ENCODE measurements at places on chromosomes 2 and 18. TPM values are rescaled to one million over a fixed set of nuclear protein-coding genes. Genes with fewer than 3 reads are reported as not detected.

GRCh38 chr18:76479351-76480238, 15.4 kb downstream of the ZNF516 start:
- H3K27me3 ChIP-seq = no peaks in the 10 kb centered on the region
- peak overlapping the region; percentile 25 for H3K27ac ChIP-seq
- no peak overlapping the region for H3K4me3 ChIP-seq
- no peak for DNase-seq
- peaks cover 50% of the 10 kb centered on the region for H3K4me1 ChIP-seq

DNA sequence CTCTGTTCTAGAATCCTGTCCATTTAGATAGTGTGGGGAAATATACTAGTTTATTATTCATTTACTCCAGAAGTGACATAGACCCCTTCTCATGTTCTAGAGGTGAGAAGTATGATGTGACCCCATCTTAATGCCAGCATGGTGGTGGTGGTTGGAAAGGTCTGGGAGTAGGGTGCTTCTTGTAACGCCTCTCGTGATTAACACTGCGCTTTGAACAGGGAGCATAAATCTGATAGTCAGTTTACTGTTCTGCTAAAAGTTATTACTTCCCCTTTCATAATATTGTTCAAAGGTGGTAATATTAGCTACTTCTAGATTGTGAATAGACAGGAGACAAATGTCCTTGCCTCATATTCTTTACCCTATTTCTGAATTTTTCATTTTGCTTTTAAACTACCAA, 35.6 kb downstream of the EHBP1 start:
- H3K27ac ChIP-seq = no peak overlapping the region
- DNase-seq = no peak

- H3K27ac ChIP-seq = no peak overlapping the region
- no peaks in the 10 kb centered on the region for H3K36me3 ChIP-seq
- no peaks in the 10 kb centered on the region for H3K27me3 ChIP-seq
- H3K4me1 ChIP-seq = no peaks in the 10 kb centered on the region
Measured at GRCh38 chr2:3634596-3635121, 23.3 kb upstream of the ALLC start.

Gene DIPK1C
- total RNA-seq = 12.9 TPM

- H3K4me1 ChIP-seq = peaks cover 7% of the 10 kb centered on the region
- H3K27ac ChIP-seq = no peak overlapping the region
- H3K27me3 ChIP-seq = peaks cover 57% of the 10 kb centered on the region
- DNase-seq = no peak
- H3K36me3 ChIP-seq = no peaks in the 10 kb centered on the region
Measured at GRCh38 chr2:152093464-152093863, 5.4 kb downstream of the CACNB4 start.

GRCh38 chr2:228725031-228725430, 543.5 kb upstream of the SPHKAP start:
- DNase-seq = no peak
- H3K27me3 ChIP-seq = no peaks in the 10 kb centered on the region
- H3K36me3 ChIP-seq = no peaks in the 10 kb centered on the region
- H3K27ac ChIP-seq = no peak overlapping the region
- H3K4me1 ChIP-seq = no peaks in the 10 kb centered on the region

GRCh38 chr2:195721042-195721441, 64.0 kb downstream of the SLC39A10 start:
- H3K4me1 ChIP-seq = peaks cover 18% of the 10 kb centered on the region
- DNase-seq = no peak
- no peak overlapping the region for H3K27ac ChIP-seq
- no peak overlapping the region for H3K4me3 ChIP-seq

DNA sequence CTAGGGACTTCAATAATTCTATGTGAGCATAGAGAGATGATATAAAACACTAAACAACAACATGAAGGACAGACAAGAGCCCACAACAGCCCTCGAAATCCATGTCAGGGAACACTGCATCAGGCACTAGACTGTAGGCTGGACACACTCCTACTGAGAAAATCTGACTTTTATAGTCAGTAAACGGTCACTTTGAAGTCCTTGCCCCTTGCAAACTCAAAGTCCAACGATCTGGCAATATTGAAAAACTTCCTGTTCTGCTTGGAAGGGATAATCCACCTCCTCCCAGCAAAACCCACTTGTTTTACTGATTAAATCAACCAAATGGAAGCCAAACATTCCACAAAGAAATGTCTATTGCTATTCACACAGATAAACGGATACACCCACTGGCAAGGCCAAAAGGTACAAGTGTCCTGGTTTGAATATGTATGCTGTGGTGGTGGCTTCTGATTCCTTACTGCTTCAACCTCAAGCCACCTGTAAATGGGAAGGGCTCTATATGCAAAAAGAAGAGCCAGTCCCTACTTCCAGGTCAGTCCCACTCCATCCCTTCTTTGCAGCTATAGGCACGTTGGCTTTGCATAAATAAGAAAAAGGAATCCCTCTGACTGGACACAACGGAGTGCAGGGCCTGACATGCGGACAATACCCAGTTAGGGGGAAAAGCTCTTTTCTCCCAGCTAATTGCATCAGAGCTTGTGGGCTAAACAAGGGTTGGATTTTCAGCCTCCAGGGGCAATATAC, 56.6 kb downstream of the STK39 start:
- no peaks in the 10 kb centered on the region for H3K27me3 ChIP-seq
- peaks cover 65% of the 10 kb centered on the region for H3K4me1 ChIP-seq
- H3K4me3 ChIP-seq = no peak overlapping the region
- H3K36me3 ChIP-seq = no peaks in the 10 kb centered on the region
- DNase-seq = peak; percentile 72
- H3K27ac ChIP-seq = no peak overlapping the region

DNA sequence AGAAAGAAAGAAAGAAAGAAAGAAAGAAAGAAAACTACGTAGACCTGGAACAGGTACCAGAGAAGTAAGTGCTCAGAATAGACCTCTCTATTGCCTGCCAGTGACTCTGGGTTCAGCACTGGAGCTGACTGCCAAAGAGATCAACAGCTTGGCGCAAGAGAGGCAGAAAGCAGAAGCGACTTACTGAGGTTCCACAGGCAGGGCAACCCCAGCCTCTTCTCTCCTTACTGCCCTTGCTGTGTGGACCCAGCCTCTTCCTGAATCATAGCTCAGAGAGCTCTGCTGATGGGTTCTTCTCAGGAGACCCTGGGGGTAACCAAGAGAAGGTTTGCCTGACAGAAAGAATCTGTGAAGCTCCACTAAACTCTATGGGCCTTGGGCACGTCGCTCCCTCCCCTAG, 7.1 kb downstream of the CAPN13 start:
- DNase-seq = no peak
- no peak overlapping the region for H3K4me3 ChIP-seq
- peaks cover 9% of the 10 kb centered on the region for H3K4me1 ChIP-seq
- no peaks in the 10 kb centered on the region for H3K36me3 ChIP-seq
- no peaks in the 10 kb centered on the region for H3K27me3 ChIP-seq

Gene COL6A3
- 0.41 TPM for total RNA-seq

DNA sequence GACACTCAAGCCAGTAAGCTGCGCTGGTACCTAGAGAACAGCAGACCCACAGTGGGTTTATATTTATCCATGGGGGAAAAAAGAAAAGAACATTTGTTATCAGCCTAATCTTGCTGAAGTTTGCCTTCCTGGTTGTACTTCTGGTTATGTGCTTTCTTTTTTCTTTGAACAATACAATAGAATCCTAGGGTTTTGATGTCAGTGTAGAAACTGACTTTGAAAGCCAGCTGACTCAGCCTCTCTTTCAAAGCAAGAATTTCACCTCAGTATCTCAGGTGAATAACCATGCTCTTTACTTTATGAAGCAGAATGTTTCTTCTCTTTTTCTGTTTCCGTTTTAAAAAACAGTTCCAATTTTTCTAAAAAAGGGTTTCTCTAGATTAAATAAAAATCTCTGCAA, 78.4 kb downstream of the CD8B2 start:
- no peak overlapping the region for H3K27ac ChIP-seq
- no peaks in the 10 kb centered on the region for H3K27me3 ChIP-seq
- no peaks in the 10 kb centered on the region for H3K36me3 ChIP-seq
- DNase-seq = no peak
- H3K4me3 ChIP-seq = no peak overlapping the region

Gene GBX2
- total RNA-seq = not detected

DNA sequence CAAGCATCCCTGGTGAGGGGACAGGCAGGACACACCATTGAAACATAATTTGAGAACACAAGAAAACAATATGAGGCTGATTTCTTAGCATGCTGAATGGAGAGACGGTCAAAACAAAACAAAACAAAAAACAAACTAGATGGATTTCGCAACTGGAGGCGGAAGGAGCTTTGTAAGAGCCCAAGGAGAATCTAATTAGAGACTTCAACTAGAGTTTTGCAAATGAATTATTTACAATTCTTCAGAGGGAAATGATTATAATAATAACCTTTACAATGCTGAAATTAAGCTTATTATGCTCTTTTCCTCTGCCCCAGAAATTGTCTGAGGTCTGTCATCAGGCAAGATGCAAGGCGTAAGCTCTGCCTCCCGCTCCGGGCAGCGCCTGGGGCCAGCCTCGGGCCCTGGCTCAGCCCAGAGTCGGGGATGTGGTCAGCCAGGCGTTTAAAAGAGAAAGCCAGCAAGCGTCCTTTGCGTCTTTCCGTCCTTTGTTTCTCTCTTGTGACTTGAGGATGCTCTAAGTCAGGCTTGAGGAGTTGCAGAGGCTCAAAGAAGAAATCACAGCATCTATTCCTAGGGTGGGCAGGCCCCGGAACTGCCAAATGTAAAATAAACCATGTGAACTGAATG, 139.6 kb downstream of the TWIST2 start:
- H3K4me1 ChIP-seq = peaks cover 23% of the 10 kb centered on the region
- DNase-seq = peak; percentile 63
- no peaks in the 10 kb centered on the region for H3K36me3 ChIP-seq

DNA sequence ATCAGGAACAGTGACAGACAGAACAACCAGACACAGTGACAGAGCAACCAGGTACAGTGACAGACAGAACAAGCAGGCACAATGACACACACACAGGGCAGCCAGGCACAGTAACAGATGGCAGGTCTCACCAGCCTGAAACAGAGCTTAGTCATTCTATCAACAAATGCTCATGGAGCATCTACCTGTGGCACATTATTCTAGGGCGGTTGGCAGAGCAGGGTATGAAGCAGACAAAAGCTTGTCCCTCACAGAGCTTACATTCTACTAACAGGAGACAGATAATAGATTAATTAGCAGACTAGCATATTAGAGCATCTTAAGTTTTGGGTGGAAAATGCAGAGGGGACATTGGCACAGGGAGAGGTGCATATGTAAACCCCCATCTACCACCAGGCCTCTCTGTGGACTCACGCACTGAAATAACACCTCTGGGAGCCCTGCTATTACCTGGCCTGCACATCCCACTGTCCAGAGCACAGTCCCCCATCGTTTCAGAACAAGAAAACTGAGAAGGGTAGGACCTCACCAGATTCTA, 64.1 kb upstream of the RAB6C start:
- H3K4me1 ChIP-seq = no peaks in the 10 kb centered on the region
- no peaks in the 10 kb centered on the region for H3K27me3 ChIP-seq
- H3K36me3 ChIP-seq = no peaks in the 10 kb centered on the region
- DNase-seq = no peak
- H3K27ac ChIP-seq = no peak overlapping the region
- no peak overlapping the region for H3K4me3 ChIP-seq

Measured in neural progenitor cell (in vitro differentiated cells).